ENCODE measurements at places on chromosomes 5 and 9.
A peak's percentile ranks its signal among the peaks of the same experiment; 100 is the strongest.

- H3K4me3 ChIP-seq: no peak overlapping the region
- H3K27ac ChIP-seq: no peak overlapping the region
- no peaks in the 10 kb centered on the region for H3K36me3 ChIP-seq
Measured at GRCh38 chr5:73352649-73353230, 95.8 kb downstream of the FOXD1 start.

DNA sequence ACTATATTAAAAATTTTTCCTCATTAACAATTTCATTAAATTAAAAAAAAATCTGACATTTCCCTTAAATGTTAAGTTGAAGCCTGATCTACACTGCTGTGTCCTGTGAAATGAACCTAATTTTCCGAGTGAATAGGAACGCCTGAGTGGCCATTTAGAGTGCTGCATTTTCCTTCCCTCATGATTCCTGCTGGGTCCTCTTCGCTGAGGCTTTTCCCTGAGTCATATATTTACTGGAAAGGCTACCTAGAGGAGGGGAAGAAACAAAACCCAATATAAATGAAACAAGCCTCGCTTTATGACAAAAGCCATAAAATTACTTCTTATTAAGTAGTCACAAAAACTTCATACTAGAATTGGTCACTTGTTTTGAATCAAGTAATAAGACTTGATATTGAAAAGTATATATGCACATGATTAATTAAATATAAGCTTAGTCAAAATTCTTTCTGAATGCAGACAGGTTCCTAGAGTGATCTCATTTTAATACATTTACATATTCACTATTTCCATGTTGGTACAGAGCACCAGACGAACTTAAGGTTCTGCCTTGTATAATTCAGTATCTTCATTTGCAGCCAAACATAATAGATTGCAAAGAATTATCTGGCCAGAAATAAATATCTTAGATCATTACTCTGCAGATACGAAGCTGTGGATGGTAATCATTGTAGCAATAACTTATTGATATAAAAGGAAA is 6.3 kb upstream of the ISCA1 start:
- ATAC-seq: no peak
- H3K4me3 ChIP-seq: no peak overlapping the region
- peaks cover 16% of the 10 kb centered on the region for H3K4me1 ChIP-seq

GRCh38 chr5:1416856-1417469 is 28.3 kb downstream of the SLC6A3 start:
- no peaks in the 10 kb centered on the region for H3K36me3 ChIP-seq
- no peak overlapping the region for H3K4me3 ChIP-seq
- H3K27me3 ChIP-seq: peaks cover 20% of the 10 kb centered on the region
- ATAC-seq: no peak
- H3K27ac ChIP-seq: no peak overlapping the region
- peaks cover 7% of the 10 kb centered on the region for H3K4me1 ChIP-seq

DNA sequence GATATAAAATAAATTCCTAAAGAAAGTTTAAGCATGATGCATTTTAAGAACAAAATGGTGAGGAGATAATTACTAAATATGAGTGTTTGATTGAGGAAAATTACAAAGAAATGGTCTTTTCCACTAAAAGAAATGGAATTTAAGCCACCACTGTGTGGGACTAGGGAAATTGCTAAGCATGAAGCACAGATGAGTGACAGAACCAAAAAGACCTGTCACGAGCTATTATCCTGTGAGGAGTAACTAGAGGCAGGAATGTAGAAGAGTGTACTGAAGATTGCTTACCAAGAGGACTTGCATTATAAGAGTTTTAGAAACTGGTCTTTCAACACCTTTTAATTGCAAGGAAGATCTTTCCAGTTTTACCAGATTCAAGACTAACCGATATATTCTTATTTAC is 193.6 kb upstream of the PRR16 start:
- H3K4me1 ChIP-seq: no peaks in the 10 kb centered on the region
- no peak overlapping the region for H3K4me3 ChIP-seq
- peaks cover 9% of the 10 kb centered on the region for H3K27me3 ChIP-seq
- no peak for ATAC-seq

- no peak for ATAC-seq
- peaks cover 4% of the 10 kb centered on the region for H3K36me3 ChIP-seq
- H3K27me3 ChIP-seq: no peaks in the 10 kb centered on the region
- H3K4me1 ChIP-seq: no peaks in the 10 kb centered on the region
- H3K4me3 ChIP-seq: no peak overlapping the region
Measured at GRCh38 chr9:105290418-105290817, 46.0 kb downstream of the SLC44A1 start.

- no peak overlapping the region for H3K27ac ChIP-seq
- H3K4me3 ChIP-seq: no peak overlapping the region
- no peaks in the 10 kb centered on the region for H3K4me1 ChIP-seq
- no peaks in the 10 kb centered on the region for H3K27me3 ChIP-seq
- no peak for ATAC-seq
- no peaks in the 10 kb centered on the region for H3K36me3 ChIP-seq
Measured at GRCh38 chr9:84997472-84997871, 327.9 kb downstream of the NTRK2 start.

- no peaks in the 10 kb centered on the region for H3K27me3 ChIP-seq
- H3K36me3 ChIP-seq: no peaks in the 10 kb centered on the region
- H3K4me3 ChIP-seq: no peak overlapping the region
- ATAC-seq: no peak
Measured at GRCh38 chr5:166788050-166788449, 1503.4 kb upstream of the WWC1 start.

- no peak for ATAC-seq
- H3K27ac ChIP-seq: no peak overlapping the region
- no peaks in the 10 kb centered on the region for H3K4me1 ChIP-seq
Measured at GRCh38 chr5:43421450-43422133, 9.4 kb upstream of the CCL28 start.

DNA sequence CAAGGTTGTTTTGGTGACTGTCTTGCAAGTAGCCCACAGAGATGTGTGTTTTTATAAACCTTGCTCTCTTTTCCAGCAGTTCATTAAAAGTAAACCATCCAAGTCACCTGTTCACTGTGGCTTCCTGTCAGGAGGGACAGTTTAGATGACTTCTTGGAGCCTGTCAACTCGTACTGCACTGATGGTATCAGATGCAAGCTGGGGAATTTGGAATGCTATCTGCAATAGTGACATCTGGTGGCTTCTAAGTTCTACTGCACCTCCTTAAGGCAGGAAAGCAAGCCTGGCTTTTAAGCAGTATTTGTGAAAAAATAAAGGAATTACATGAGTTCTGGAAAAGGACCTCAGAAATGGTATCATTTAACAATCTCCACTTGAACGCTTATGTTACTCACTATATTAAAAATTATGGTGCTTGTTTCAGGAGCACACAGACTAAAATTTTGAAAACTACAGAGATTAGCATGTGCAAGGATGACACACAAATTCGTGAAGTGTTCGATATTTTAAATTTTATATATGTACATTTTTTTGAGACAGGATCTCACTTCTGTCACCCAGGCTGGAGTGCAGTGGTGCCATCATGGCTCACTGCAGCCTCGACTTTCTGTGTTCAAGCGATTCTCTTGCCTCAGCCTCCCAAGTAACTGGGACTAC is 164.0 kb downstream of the TTC39B start:
- no peaks in the 10 kb centered on the region for H3K27me3 ChIP-seq
- no peak overlapping the region for H3K27ac ChIP-seq
- no peak overlapping the region for H3K4me3 ChIP-seq
- H3K36me3 ChIP-seq: no peaks in the 10 kb centered on the region
- H3K4me1 ChIP-seq: no peaks in the 10 kb centered on the region

DNA sequence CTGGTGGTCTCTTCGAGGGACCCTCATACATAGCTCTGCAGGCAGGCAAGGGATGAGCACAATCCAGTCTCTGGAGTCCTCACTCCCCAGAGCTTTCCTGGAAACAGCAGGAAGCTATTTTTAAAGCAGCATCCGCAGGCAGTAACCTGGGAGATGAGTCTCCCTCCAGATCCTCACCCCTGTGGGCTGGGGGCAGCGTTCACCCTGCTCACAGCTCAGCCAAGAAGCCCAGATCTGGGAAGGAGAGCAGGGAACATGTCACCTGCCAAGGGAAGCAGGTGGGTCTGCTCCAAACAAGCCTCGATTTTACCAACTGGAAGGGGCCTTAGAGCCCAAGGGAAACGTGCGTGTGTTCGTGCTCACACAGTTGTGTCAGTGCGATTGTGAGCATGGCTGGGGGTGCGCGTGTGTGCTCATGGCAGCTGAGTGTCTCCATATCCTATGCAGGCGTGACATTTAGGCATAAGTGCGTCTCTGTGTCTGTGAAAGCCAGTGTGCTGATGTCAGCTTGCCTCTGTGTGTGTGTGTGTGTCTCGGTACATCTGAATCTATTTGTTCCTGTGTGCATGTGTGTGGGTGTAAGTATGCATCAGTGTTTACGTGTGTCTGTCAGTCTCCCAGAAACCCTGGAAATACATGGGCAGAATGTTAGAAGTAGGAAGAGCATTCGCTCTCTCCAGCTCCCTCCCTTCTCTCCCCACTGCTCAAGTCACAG is 40.6 kb upstream of the CPLX2 start:
- no peak overlapping the region for H3K4me3 ChIP-seq
- ATAC-seq: no peak
- peaks cover 4% of the 10 kb centered on the region for H3K27me3 ChIP-seq
- H3K27ac ChIP-seq: no peak overlapping the region
- H3K4me1 ChIP-seq: no peaks in the 10 kb centered on the region
- H3K36me3 ChIP-seq: no peaks in the 10 kb centered on the region

DNA sequence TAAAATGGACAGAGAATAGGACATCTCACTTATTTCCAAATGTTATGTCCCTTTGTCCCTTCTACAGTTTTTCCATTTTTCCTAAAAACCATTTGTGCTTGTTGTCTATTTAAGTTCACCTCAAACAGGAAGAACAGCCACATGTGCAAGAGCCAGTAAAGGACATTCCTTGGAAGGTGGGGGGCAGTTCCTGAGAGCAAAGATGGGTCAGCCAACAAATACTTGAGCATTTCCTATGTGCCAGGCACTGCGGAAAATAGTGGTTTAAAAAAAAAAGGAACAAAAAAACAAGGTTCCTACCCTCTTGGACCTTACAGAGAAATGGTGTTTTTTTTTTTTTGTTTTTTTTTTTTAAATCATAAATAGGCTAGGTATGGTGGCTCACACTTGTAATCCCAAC is 26.8 kb downstream of the ANP32B start:
- H3K27ac ChIP-seq: peak overlapping the region; percentile 0
- no peak overlapping the region for H3K4me3 ChIP-seq
- H3K4me1 ChIP-seq: peaks cover 23% of the 10 kb centered on the region
- no peak for ATAC-seq
- no peaks in the 10 kb centered on the region for H3K27me3 ChIP-seq
- H3K36me3 ChIP-seq: peaks cover 69% of the 10 kb centered on the region

DNA sequence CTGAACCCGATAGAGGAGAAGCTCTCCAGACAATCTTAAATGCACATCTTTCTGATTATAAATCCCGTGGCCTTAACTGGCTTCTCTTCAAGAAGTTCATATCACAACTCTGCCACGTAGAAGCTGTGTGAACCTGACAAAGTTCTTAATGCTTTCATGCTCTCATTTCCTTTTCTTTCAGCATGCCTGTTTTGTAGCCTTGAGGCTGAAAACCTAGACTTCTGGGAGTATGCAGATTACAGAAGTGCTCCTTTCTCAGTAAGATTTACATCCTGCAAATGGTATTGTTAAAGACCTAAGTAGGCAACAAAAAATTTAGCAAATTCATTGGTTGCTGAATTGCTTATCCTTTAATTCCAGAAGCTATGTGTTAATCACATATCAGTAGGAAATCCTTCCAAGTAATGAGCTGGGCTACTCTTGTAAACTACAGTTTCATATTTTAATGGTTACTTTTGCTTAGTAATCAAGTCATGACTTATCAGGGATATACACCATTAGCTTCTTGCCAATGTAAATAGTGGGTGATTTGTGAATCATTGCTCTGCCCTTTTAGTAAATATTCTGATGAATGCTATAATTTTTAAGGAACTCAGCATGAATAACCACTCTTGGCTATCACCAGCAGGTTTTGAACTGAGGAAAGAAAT is 334.7 kb downstream of the FBXL7 start:
- no peak for ATAC-seq
- H3K27ac ChIP-seq: no peak overlapping the region
- no peaks in the 10 kb centered on the region for H3K4me1 ChIP-seq

- H3K27ac ChIP-seq: no peak overlapping the region
- peaks cover 32% of the 10 kb centered on the region for H3K27me3 ChIP-seq
- no peaks in the 10 kb centered on the region for H3K4me1 ChIP-seq
Measured at GRCh38 chr9:32701321-32702022, 66.0 kb upstream of the TAF1L start.

DNA sequence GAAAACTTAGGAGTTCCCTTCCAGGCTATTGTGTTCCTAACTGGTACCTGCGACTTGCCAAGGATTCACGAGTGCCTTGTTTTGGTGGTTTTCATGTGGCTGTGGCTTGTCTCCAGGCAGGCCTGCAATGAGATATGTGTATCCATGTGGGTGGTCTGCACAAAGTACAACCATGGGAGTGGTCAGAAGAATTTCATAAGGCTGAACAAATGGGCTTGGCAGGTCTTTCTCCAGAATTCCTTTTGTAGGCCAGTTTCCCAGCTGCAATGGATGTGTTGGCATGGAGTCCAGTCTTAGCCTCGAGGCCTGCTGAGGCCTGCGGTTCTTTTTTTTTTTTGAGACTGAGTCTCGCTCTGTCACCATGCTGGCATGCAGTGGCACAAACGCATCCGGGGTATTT is 28.8 kb upstream of the MELK start:
- ATAC-seq: no peak
- H3K27ac ChIP-seq: no peak overlapping the region
- H3K4me3 ChIP-seq: no peak overlapping the region
- no peaks in the 10 kb centered on the region for H3K4me1 ChIP-seq
- H3K36me3 ChIP-seq: no peaks in the 10 kb centered on the region
- peaks cover 17% of the 10 kb centered on the region for H3K27me3 ChIP-seq

DNA sequence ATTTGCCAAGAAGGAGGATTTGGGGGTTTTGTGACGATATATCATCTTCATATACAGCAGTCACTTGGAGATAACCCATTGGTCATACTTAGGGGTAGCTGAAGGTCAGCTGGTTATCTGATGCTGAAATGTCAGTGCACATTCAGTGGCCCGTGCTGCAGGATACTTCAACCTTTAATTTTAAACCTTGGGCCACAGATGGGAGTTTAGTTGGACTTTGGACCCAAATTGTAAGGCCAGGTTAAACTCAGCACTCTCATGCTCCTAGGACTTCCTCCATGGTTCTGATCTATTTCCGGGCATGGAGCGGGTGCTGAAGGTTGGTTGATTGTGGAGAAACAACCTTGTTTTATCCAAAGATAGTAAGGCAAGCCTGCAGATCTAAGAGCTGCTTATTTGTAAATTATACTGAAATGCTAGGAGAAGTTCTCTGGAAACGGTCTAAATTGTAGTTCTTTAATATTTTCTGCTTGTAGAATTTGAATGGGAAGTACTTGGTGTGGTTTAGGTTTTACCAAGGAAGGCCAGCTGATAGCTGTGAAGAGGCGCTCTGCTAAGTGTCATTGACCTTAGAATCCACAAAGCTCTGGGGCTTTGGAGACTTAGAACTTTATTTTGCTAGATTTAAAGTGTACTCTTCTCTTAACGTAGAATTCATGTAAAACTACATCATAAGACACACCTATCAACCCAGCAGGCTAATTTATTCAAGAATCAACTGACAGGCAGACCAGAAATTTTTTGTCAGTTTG is 38.6 kb downstream of the SLC44A1 start:
- no peaks in the 10 kb centered on the region for H3K27me3 ChIP-seq
- H3K27ac ChIP-seq: no peak overlapping the region
- H3K4me3 ChIP-seq: no peak overlapping the region
- ATAC-seq: no peak
- H3K36me3 ChIP-seq: peaks cover 4% of the 10 kb centered on the region
- peaks cover 5% of the 10 kb centered on the region for H3K4me1 ChIP-seq

- ATAC-seq: peak; percentile 97
- peaks cover 12% of the 10 kb centered on the region for H3K4me1 ChIP-seq
- no peaks in the 10 kb centered on the region for H3K36me3 ChIP-seq
- peak overlapping the region; percentile 46 for H3K4me3 ChIP-seq
Measured at GRCh38 chr9:34171753-34172535, 6.9 kb upstream of the UBAP1 start.

- H3K27me3 ChIP-seq: no peaks in the 10 kb centered on the region
- no peaks in the 10 kb centered on the region for H3K36me3 ChIP-seq
- no peak for ATAC-seq
Measured at GRCh38 chr9:96331236-96331947, 29.4 kb upstream of the HSD17B3 start.
